ENCODE measurements at places on chromosomes 2 and 18.

DNA sequence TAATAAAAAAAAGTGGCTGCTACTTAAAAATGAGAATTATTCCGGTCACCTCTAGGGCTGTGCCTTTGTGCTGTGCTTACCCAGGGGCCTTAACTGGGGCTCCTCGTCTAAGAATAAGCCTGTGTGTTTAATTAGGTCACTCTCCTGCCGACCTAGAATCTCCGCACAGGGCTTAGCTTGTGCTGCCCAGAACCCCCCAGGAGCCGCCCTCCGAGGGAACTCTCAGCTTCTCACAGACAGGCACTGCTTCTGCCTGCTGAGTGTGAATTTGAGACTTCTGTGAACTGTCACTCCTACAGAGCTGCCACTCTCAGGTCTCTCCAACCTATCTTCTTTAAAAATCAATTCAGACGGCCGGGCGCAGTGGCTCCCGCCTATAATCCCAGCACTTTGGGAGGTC is 11.9 kb upstream of the NT5DC4 start:
- H3K36me3 ChIP-seq, result no peaks in the 10 kb centered on the region
- H3K27ac ChIP-seq, result no peak overlapping the region
- no peaks in the 10 kb centered on the region for H3K4me1 ChIP-seq
- no peak overlapping the region for H3K4me3 ChIP-seq

GRCh38 chr2:152062125-152063091 is 36.4 kb downstream of the CACNB4 start:
- no peaks in the 10 kb centered on the region for H3K27me3 ChIP-seq
- H3K4me3 ChIP-seq, result no peak overlapping the region
- H3K36me3 ChIP-seq, result no peaks in the 10 kb centered on the region

- H3K4me1 ChIP-seq, result no peaks in the 10 kb centered on the region
- no peak overlapping the region for H3K27ac ChIP-seq
- DNase-seq, result no peak
These were observed 45.4 kb downstream of the GEMIN6 start for GRCh38 chr2:38823386-38823785.

GRCh38 chr2:12045864-12046291 is 299.4 kb downstream of the LPIN1 start:
- DNase-seq, result no peak
- peaks cover 3% of the 10 kb centered on the region for H3K4me1 ChIP-seq
- H3K27ac ChIP-seq, result no peak overlapping the region

DNA sequence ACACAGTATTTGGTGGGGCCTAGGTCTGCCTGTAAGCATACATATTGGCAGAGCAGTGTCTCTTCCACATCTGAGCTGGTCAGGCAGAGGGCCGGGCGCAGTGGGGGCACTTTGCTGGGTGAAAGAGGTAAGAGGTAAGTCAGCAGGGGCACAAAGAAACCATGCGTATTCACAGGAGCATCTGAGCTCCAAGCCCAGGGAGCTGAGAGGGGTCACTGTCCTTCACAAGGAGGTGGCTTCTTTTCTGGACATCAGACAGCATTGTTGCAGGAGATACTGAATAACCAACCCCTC is 201.7 kb downstream of the AGAP1 start:
- no peak overlapping the region for H3K4me3 ChIP-seq
- H3K36me3 ChIP-seq, result no peaks in the 10 kb centered on the region
- no peak overlapping the region for H3K27ac ChIP-seq
- H3K27me3 ChIP-seq, result no peaks in the 10 kb centered on the region
- no peaks in the 10 kb centered on the region for H3K4me1 ChIP-seq

DNA sequence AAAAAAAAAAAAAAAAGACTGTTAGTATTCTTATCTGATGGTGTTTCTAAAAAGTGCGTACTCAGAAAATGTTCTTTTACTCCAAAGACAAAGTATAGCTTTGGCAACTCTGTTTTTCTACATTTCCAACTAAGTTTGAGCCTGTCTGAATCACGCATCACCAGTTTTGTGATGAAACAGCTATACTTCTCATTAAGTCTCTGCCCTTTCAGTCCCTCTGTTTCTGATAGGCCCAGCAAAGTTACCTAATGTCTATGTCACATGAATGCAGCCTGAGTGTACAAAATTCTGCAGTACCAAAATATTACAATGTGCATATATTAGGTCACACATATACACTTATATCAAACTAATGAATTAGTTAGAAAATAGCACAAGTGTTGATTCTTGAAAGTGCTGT is 22.4 kb downstream of the TWSG1 start:
- H3K4me3 ChIP-seq, result no peak overlapping the region
- H3K27me3 ChIP-seq, result no peaks in the 10 kb centered on the region
- H3K27ac ChIP-seq, result no peak overlapping the region
- H3K36me3 ChIP-seq, result no peaks in the 10 kb centered on the region
- peaks cover 3% of the 10 kb centered on the region for H3K4me1 ChIP-seq
- no peak for DNase-seq

DNA sequence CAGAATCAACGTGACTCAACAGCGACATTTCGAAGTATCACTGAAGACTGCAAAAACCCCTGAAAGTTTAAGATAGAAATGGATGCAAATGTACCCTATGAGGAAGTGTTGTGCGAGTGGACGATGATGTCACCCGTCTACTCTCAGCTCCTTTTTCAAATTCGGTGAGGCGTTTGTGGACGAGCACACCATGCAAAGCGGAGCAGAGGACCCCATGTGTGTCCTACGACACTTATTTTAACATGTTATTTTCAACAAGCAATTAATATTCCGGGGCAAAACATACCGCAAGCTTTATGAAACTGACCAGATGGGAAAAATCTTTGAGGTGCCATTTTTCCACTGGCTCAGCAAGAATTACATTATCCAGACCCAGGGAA is 2.0 kb downstream of the PXDN start:
- H3K36me3 ChIP-seq, result no peaks in the 10 kb centered on the region
- DNase-seq, result peak; percentile 15
- peaks cover 21% of the 10 kb centered on the region for H3K4me1 ChIP-seq
- peak overlapping the region; percentile 96 for H3K27ac ChIP-seq
- no peaks in the 10 kb centered on the region for H3K27me3 ChIP-seq

GRCh38 chr2:54287532-54287931 is 31.5 kb upstream of the TSPYL6 start:
- H3K36me3 ChIP-seq, result no peaks in the 10 kb centered on the region
- DNase-seq, result no peak
- no peaks in the 10 kb centered on the region for H3K4me1 ChIP-seq
- H3K27me3 ChIP-seq, result no peaks in the 10 kb centered on the region

- H3K4me1 ChIP-seq, result no peaks in the 10 kb centered on the region
- no peaks in the 10 kb centered on the region for H3K36me3 ChIP-seq
- H3K27me3 ChIP-seq, result no peaks in the 10 kb centered on the region
- H3K27ac ChIP-seq, result no peak overlapping the region
- H3K4me3 ChIP-seq, result no peak overlapping the region
- DNase-seq, result no peak
These were observed 26.6 kb downstream of the SALL3 start for GRCh38 chr18:79006106-79006795.

GRCh38 chr2:159907909-159908308 is 109.9 kb upstream of the CD302 start:
- no peak for DNase-seq
- no peak overlapping the region for H3K27ac ChIP-seq
- no peak overlapping the region for H3K4me3 ChIP-seq
- H3K36me3 ChIP-seq, result no peaks in the 10 kb centered on the region
- no peaks in the 10 kb centered on the region for H3K27me3 ChIP-seq

- H3K36me3 ChIP-seq, result no peaks in the 10 kb centered on the region
- no peak overlapping the region for H3K4me3 ChIP-seq
- no peak overlapping the region for H3K27ac ChIP-seq
These were observed 269.5 kb downstream of the EIPR1 start for GRCh38 chr2:3108105-3108504.

DNA sequence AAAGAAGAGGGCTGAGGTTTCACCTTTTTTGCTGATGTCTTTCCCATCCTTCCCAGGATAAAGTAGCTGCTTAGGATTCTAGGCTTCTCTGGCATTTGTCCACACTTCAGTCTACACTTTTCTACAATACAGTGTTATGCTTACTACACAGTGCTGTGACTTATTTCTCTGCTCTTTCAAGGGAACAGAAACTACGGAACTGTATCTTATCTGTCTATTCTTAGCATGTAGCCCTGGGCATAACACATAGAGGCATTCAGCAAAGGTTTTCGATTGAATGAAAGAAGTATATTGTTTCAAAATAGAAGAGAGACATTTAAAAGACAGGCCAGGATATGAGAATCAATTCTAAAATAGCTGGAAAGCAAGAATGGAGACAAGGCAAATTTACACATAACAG is 110.9 kb downstream of the ARHGEF33 start:
- no peak for DNase-seq
- H3K4me1 ChIP-seq, result peaks cover 1% of the 10 kb centered on the region
- no peaks in the 10 kb centered on the region for H3K36me3 ChIP-seq
- H3K27me3 ChIP-seq, result no peaks in the 10 kb centered on the region
- H3K4me3 ChIP-seq, result no peak overlapping the region
- no peak overlapping the region for H3K27ac ChIP-seq

DNA sequence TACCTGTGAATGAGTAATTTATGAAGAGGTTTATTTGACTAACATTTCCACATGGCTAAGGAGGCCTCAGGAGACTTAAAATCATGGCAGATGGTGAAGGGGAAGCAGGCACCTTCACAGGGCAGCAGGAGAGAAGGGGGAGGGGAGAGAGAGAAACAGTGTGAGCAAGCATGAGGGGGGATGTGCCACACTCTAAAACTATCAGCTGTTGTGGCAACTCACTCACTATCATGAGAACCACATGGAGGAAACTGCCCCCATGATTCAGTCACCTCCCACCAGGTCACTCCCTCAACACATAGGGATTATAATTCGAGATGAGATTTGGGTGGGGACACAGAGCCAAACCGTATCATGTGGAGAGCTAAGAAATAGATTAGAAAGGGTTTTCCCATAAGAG is 309.0 kb downstream of the RDH14 start:
- no peak overlapping the region for H3K4me3 ChIP-seq
- H3K4me1 ChIP-seq, result no peaks in the 10 kb centered on the region
- no peaks in the 10 kb centered on the region for H3K27me3 ChIP-seq
- no peak for DNase-seq
- no peaks in the 10 kb centered on the region for H3K36me3 ChIP-seq

DNA sequence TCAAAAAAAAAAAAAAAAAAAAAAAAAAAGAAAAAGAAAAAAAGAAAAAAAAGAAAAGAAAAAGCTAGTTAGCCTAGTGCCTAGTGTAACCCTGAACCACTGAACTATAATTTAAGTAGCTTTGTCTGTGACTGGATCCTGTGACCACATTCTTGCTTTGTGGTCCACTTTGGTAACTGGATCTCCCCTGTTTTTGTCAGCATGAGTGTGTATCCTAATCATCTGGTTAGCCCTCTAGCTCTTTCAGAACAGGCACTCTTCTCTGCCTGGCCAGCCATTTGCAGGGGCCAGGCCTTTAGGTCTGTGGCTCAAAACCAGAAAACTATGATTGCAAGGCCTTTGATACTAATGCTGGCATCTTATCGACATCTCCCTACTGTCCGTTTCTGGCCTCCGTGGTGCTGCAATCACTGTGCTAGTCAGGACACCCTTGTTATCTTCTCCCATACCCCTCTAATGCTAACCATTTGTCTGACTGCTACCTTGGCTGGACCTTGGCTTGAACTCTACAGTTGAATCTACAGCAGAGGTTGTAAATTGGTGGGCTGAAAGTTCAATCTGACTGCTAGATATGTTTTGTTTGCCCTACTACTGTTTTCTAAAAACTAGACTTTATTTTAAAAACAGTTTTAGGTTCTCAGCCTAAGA is 40.5 kb downstream of the RBKS start:
- DNase-seq, result no peak
- no peaks in the 10 kb centered on the region for H3K4me1 ChIP-seq
- no peak overlapping the region for H3K4me3 ChIP-seq
- no peaks in the 10 kb centered on the region for H3K36me3 ChIP-seq

DNA sequence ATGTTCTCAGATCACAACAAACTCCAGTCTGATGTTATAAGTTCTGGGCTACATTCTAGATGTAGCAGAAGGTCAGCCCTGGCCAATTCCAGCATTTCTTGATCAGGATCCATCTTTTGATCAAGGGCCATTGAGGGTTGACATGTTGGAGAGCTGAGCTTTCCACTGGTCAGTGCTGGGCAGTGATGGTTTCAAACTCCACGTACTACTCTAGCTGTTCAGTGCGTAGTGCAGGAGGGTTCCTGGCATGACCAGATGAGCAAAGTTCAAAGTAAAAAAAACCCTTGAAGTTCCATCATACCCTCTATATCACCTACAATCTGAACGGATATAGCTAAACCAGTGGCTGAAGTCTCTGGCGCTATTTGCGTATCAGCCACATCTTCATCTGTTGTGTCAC is 210.4 kb upstream of the OSR1 start:
- H3K27ac ChIP-seq, result no peak overlapping the region
- H3K4me1 ChIP-seq, result no peaks in the 10 kb centered on the region
- DNase-seq, result no peak
- no peaks in the 10 kb centered on the region for H3K27me3 ChIP-seq

DNA sequence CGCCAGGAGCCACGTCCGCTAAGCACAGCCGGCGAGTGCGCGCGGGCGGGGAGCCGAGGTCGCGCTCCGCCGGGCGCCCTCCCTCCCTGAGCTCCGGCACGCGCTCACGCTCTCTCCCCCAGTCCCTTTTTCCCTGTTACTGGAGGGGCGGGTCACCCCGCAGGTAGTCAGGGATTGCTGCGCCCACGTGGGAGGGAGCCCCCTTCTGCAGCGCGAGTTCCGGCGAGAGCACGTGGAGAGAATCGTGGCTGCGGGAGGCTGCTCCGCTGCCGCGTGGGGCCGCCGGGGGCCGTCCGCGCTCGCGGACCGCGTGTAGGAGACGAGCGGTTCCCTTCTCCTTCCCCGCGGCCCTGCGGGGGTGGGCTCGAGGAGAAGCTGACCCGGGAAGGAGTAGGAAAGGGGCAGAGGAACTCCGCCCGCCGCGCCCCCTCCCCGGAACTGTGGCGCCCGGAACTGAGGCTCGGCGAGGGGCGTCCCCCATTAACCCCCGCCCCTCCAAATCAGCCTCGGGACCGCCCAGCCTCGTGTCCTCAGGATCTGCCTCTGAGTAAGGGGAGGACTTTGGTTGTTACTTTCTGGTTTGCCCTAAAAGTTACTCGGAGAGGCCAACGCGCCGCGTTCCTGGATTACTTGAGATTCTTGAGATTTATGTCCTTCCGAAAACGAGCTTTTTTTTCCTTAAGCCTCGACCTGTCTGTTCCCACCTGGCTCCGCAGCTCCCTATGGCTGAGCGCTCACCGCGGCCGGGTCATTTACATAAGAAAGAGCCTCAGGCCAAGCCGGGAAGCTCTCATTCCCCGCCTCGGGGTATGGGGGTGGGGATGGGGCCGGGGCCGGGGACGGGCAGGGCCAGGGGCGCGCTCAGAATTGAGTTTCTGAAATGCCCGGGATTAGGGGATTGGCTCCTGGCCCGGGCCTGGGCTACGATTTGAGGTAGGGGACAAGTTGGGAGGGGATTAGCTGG is 1.1 kb downstream of the HK2 start:
- no peaks in the 10 kb centered on the region for H3K36me3 ChIP-seq
- H3K4me3 ChIP-seq, result peak overlapping the region; percentile 65
- peak; percentile 69 for DNase-seq
- peak overlapping the region; percentile 21 for H3K27ac ChIP-seq
- no peaks in the 10 kb centered on the region for H3K27me3 ChIP-seq

DNA sequence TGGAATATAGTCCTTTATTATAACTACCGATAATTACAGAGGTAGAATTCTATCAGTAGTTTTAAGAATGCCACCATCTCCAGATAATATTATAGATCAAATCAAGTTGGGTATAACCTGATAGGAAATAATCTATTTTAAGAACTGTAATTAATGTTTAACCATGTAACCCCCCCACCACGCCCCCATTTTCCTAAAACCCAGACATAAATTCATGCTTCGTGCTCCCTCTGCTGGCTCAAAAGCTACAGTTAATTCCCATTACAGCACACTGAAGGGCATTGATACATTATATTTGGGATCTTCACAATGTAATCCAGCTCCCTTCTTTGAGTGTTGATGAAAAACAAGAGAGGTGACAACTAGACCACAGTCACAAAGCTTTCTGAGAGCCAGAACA is 228.0 kb upstream of the SMAD7 start:
- DNase-seq, result no peak
- no peaks in the 10 kb centered on the region for H3K36me3 ChIP-seq
- no peak overlapping the region for H3K4me3 ChIP-seq
- no peak overlapping the region for H3K27ac ChIP-seq

Data from ovary (tissue), 10 donors.